ENCODE measurements at places on chromosomes 7 and 10. TPM values are rescaled to one million over a fixed set of nuclear protein-coding genes. Genes with fewer than 3 reads are reported as not detected.
A peak's percentile ranks its signal among the peaks of the same experiment; 100 is the strongest.

GRCh38 chr10:21534604-21535493 lies 817 bp downstream of the MLLT10 start:
- peak; percentile 59 for DNase-seq
- peak overlapping the region; percentile 76 for H3K27ac ChIP-seq
- H3K4me3 ChIP-seq, result peak overlapping the region; percentile 88
- peaks cover 11% of the 10 kb centered on the region for H3K36me3 ChIP-seq

GRCh38 chr10:88996927-88997326 lies 6.3 kb downstream of the FAS start:
- no peaks in the 10 kb centered on the region for H3K27me3 ChIP-seq
- peak overlapping the region; percentile 64 for H3K4me3 ChIP-seq
- peaks cover 72% of the 10 kb centered on the region for H3K4me1 ChIP-seq
- H3K27ac ChIP-seq, result peak overlapping the region; percentile 55
- no peak for DNase-seq
- peaks cover 25% of the 10 kb centered on the region for H3K36me3 ChIP-seq

RNLS gene
- 2.6 TPM for total RNA-seq

DNA sequence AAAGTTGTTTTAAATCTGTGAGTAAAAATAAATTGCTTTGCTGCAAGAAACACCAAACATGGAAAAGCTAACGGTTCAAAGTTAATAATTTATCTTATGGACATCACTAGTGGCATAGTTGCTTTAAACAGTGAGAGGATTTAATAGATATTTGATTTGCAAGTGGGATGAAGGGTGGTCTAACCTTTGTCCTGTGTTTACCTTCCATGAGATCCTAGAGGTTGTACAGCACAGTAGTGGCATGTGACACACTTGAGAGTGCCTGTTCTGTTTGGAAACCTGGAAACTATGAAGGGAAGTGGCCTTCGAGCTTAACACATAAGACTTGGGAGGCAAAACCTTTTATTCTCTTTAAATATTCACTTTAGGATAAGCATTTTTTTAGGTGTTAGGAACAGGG lies 16.0 kb downstream of the EGFR start:
- H3K4me3 ChIP-seq, result no peak overlapping the region
- no peaks in the 10 kb centered on the region for H3K27me3 ChIP-seq

GRCh38 chr10:17915181-17915580 lies 36.5 kb upstream of the SLC39A12 start:
- H3K36me3 ChIP-seq, result no peaks in the 10 kb centered on the region
- peaks cover 7% of the 10 kb centered on the region for H3K27me3 ChIP-seq
- no peaks in the 10 kb centered on the region for H3K4me1 ChIP-seq
- no peak for DNase-seq
- no peak overlapping the region for H3K4me3 ChIP-seq

FAM25C gene
- total RNA-seq, result not detected

MSMB gene
- total RNA-seq, result not detected

CYP26A1 gene
- total RNA-seq, result not detected

TCERG1L gene
- not detected for total RNA-seq

DNA sequence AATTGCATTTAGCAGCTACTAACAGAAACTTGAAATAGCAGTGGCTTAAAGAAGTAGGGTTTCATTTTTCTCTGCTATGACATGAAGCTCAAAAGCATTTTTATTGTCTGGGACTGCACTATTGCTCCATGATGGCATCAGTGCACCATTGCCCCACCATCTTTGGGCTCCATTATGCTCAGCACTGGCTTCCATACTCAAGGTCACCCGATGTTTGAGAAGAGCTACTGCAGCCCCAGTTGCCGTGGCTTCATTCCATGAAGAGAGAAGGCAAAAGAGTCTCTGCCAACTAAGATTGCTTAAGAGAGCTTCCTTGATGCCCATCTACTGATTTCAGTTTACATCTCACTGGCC lies 192.2 kb upstream of the LRGUK start:
- no peak overlapping the region for H3K4me3 ChIP-seq
- no peak for DNase-seq
- no peaks in the 10 kb centered on the region for H3K4me1 ChIP-seq
- H3K27me3 ChIP-seq, result no peaks in the 10 kb centered on the region
- H3K27ac ChIP-seq, result peak overlapping the region; percentile 60

GRCh38 chr10:114870486-114870885 lies 48.9 kb downstream of the FHIP2A start:
- H3K27ac ChIP-seq, result no peak overlapping the region
- peaks cover 8% of the 10 kb centered on the region for H3K4me1 ChIP-seq
- H3K4me3 ChIP-seq, result no peak overlapping the region
- H3K36me3 ChIP-seq, result peaks cover 3% of the 10 kb centered on the region
- DNase-seq, result no peak
- H3K27me3 ChIP-seq, result peaks cover 24% of the 10 kb centered on the region

AKR1E2 gene
- total RNA-seq, result 10.0 TPM

NKX2-3 gene
- not detected for total RNA-seq

PEX1 gene
- total RNA-seq, result 22.8 TPM

- no peaks in the 10 kb centered on the region for H3K36me3 ChIP-seq
- no peak overlapping the region for H3K4me3 ChIP-seq
- no peak for DNase-seq
- H3K27ac ChIP-seq, result no peak overlapping the region
- H3K4me1 ChIP-seq, result no peaks in the 10 kb centered on the region
Observed at GRCh38 chr10:121183236-121183635, 332.1 kb downstream of the WDR11 start.

PIK3CG gene
- total RNA-seq, result 10.2 TPM

IL2RA gene
- 1,110 TPM for total RNA-seq

DNA sequence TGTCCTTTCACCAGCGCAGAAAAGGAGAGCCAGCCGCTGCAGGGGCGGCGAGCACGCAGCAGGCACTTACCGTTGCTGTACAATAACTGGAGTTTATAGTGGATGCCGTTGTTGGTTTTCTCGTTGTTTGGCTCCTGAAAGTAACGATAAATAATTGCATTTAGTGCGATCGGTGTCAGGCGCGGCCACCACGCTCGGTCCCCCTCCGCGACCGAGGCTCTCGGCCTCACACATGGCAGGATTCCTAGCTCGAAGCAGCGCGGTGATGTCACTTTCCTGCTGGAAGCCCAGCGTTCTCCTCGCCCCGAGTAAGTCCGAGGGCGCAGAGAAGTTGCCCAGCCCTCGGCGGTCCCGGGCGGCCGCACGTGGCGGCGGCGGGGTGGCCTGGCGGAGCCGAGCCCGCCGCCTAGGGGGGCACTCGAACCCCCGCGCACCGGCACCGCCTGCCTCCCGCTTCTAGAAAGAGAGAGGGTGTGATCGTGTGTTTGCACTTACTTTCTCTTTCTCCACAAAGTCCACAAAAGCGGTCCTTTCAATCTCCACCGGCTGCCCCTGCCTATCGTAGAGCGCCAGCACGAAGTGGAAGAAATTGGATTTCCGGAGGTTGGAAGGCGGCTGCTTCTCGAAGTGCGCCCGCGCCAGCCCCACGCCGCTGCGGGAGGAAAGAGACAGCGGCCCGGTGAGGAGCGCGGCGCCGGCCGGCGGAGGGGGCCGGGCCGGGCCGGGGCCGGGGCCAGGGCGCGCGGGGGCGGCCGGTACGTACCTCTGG lies 1.0 kb downstream of the EBF3 start:
- H3K36me3 ChIP-seq, result peaks cover 2% of the 10 kb centered on the region
- peaks cover 57% of the 10 kb centered on the region for H3K27me3 ChIP-seq
- peaks cover 20% of the 10 kb centered on the region for H3K4me1 ChIP-seq
- no peak for DNase-seq

ZNF783 gene
- total RNA-seq, result 28.4 TPM

DNA sequence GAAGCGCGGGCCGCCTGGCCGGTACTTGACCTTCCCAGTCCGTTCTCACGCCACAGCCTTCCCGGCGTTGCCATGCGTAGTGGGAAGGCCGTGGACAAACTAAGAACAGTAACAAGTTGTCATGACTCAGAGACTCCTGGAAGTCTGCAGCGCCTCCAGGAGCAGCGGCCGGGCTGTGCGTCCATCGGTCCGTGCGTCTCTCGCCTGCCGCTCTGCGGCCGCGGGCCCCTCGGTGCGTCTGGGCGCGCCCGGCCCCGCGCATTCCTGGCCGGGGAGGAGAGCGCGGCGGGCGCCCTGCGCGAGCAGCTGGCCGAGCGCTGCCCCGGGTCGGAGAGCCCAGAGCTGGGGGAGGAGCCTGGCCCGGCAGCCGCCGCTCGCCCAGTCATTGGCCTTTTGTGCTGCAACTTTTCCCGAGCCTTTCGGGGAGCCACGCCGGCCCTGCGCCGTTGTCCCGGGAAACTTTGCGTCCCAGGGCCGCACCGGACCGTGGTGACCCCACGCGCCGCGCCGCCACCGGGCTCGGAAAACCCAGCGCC lies 123.7 kb downstream of the TACC2 start:
- H3K4me1 ChIP-seq, result no peaks in the 10 kb centered on the region
- DNase-seq, result no peak
- peaks cover 44% of the 10 kb centered on the region for H3K27me3 ChIP-seq
- H3K4me3 ChIP-seq, result no peak overlapping the region

GRCh38 chr7:143381427-143382125 lies 431 bp downstream of the ZYX start:
- DNase-seq, result peak; percentile 55
- peaks cover 26% of the 10 kb centered on the region for H3K4me1 ChIP-seq
- no peaks in the 10 kb centered on the region for H3K36me3 ChIP-seq
- H3K27ac ChIP-seq, result no peak overlapping the region
- peak overlapping the region; percentile 71 for H3K4me3 ChIP-seq

GRCh38 chr10:32446536-32447406 lies 831 bp downstream of the CCDC7 start:
- no peaks in the 10 kb centered on the region for H3K27me3 ChIP-seq
- H3K36me3 ChIP-seq, result peaks cover 4% of the 10 kb centered on the region
- peak overlapping the region; percentile 99 for H3K27ac ChIP-seq

DNA sequence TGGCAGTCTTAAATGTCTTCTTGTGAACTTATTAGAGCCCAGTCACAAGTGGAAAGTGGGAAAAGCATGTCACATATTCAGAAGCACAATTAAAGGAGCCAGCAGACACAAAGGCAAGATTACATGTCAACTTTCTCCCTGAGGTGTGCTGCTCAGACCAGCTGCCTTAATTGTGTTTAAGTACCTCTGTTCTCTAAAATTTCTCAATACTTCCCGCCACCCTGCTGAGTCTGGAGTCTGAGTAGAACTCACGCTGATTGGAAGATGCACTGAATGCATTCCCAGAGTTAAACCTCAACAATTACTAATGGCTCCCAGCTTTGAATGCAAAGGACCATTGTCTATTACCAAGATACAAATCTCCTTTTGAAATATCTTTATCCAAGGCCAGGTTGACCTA lies 166.4 kb upstream of the COBL start:
- no peaks in the 10 kb centered on the region for H3K36me3 ChIP-seq
- H3K4me1 ChIP-seq, result no peaks in the 10 kb centered on the region
- DNase-seq, result no peak

DNA sequence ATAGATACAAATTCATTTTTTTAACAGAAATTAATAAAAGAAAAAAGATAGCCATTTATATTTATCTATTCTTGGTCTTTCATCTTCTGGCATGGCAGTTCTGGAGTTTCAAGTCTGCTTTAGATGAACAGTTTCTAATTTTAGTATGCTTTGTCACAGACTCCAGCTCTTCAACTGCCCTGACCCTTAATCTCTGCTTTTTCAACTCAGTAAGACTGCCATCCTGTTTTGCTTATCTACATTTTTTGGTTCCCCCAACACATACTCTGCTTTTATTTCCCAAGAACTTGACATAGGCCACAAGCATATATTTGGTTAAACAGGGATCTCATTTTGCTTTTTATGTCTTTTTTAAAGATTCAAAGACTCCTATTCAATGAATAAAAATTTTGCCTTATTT lies 309.3 kb upstream of the KCND2 start:
- no peaks in the 10 kb centered on the region for H3K27me3 ChIP-seq
- DNase-seq, result no peak
- no peak overlapping the region for H3K27ac ChIP-seq
- no peak overlapping the region for H3K4me3 ChIP-seq

IL15RA gene
- 23.7 TPM for total RNA-seq

SKIDA1 gene
- total RNA-seq, result 0.23 TPM

DNA sequence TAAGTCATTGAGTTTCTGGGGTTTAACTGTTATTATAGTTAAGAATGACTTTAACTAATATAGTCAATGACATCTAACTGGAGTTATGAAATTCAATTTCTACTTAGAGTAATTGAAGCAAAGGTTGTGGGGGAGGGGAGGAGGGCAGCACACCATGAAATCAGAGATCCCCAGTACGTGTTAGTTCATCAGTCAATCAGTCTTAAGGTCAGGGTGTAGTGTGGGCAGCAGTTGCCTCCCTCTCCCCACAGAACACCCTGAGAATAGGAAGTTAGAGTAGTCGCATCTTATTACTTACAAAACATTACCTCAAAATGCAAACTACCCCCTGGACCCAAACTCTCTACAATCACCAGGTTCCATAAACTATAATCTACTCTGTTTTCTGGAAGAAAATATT lies 7.0 kb upstream of the HPS1 start:
- no peak overlapping the region for H3K4me3 ChIP-seq
- no peak overlapping the region for H3K27ac ChIP-seq
- H3K36me3 ChIP-seq, result no peaks in the 10 kb centered on the region
- no peaks in the 10 kb centered on the region for H3K4me1 ChIP-seq

- peaks cover 31% of the 10 kb centered on the region for H3K27me3 ChIP-seq
- no peaks in the 10 kb centered on the region for H3K36me3 ChIP-seq
- no peak for DNase-seq
Observed at GRCh38 chr10:4579844-4580243, 246.2 kb upstream of the AKR1E2 start.

DNA sequence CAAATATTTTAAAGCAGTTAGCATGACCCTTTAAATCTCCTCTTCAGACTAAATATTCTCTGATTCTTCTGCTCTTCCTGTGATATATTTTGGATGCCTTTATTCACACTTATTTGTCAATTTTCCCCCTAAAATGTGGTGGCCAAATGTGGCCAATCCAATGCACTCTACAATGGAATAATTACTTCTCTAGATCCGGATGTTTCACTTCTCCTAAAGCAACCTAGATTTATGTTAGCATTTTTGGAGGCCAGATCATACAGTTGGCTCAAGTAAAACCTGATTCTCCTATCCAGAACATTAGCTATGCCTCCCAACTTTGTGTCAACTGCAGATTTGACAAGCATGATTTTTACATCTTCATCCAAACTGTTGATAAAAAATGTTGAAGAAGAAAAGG lies 153.7 kb downstream of the CREB5 start:
- no peaks in the 10 kb centered on the region for H3K36me3 ChIP-seq
- no peak overlapping the region for H3K27ac ChIP-seq
- no peaks in the 10 kb centered on the region for H3K4me1 ChIP-seq

CAMK2B gene
- 1.4 TPM for total RNA-seq

DNA sequence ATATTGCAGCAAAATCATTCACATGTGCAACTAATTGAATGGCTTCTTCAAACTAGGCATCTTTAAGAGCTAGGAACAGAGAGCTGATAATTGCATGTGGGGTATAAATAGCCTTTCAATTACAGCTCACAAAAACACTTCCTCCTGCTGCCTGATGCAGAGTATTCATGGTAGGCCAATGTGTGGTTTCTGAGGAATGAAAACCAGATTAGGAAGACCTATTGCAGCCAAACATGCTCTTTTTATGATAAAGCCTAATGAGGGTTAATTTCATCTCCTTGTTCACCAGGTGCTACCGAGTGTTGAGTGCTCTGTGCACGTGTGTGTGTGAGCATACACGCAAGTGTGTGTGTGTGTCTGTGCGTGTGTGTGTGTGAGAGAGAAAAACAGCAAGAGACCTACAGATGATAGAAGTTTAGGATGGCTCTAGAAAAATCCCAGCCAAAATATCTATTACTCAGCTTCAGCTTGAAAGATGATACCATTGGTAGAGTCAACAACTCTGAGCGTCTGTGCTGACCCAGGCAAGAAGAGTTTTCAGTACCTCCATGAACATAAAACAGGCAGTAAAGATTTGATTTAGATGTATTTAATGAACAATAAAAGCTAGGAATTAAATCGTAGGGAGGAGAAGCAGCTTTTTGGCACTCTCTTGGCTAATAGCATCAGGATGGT lies 448.5 kb upstream of the ANKRD30A start:
- no peaks in the 10 kb centered on the region for H3K4me1 ChIP-seq
- H3K4me3 ChIP-seq, result no peak overlapping the region
- no peak for DNase-seq
- H3K27ac ChIP-seq, result no peak overlapping the region
- no peaks in the 10 kb centered on the region for H3K27me3 ChIP-seq

SLC16A9 gene
- total RNA-seq, result 0.19 TPM

FXYD4 gene
- total RNA-seq, result not detected
